Stimulated activated CD4-positive, alpha-beta T cell treated with anti-CD3 and anti-CD28 coated beads, Interleukin-15, amount 100 ng/mL, for 24 hours (primary cell): ENCODE measurements at places on chromosomes 2 and 18.
A peak's percentile ranks its signal among the peaks of the same experiment; 100 is the strongest.

DNA sequence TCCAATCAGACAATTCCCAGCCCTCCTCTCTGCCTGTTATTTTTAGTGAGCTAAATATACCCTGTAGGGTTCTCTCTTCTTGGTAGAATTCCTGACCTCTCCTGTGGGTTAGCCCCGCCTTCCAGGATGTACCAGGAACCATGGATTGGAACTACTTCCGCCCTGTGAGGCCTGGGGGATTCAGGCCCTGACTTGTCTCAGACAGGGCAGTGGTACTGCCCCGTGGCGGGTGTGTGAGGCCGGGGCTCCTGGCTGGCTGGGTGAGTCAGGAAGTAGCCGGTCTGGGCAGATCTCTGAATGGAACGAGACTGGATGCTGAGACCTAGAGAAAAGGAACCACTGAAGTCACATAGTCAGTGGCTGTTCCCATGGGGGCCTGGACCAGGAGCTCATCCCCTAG lies 50.5 kb downstream of the DYSF start:
- no peak for DNase-seq

GRCh38 chr2:191933307-191934105 lies 86.6 kb upstream of the CAVIN2 start:
- peak; percentile 45 for DNase-seq

DNA sequence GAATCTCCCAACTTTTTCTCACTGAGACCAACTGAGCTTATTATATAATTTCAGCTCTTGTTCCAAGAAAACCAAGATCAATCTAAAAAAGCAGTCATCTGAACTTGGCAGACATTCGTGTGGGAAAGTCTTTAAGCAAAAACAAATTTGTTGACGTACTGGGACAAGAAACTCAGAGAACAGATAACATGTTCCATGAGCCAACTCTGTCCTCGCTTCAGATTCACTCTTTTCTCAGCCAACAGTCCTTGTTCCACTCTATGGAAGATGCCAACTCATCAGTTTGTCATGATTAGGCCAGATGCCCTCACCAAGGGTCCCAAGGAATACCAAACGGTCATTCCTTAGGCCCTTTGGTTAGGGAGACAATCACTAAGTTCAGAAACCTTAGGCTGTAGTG lies 224.2 kb upstream of the CTAGE1 start:
- DNase-seq, result no peak

GRCh38 chr2:228669690-228670089 lies 488.2 kb upstream of the SPHKAP start:
- no peak for DNase-seq

- DNase-seq, result no peak
These were observed 118.8 kb downstream of the SH3RF3 start for GRCh38 chr2:109247812-109248211.

GRCh38 chr18:2900684-2901422 lies 54.0 kb downstream of the EMILIN2 start:
- DNase-seq, result no peak

GRCh38 chr2:85655961-85656417 lies 12.0 kb downstream of the SFTPB start:
- DNase-seq, result no peak

DNA sequence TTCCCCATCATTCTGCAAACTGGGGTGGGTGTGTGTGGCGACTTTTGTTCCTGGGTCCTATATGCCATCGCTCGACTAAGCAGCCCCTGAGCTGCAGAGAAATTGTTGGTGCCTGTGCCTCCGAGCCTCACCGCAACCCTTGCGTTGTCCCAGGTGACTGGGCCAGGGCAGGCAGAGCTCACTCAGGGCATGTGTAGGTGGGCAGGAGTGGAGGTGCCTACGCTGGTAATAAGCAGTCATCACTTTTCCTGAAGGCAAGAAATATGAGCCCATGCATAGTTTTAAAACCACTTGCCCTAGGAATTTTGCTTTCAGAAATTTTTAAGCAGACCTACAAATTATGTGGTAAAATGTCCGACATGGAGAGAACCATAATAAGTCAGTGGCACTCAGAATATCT lies 197.8 kb downstream of the SMAD7 start:
- no peak for DNase-seq

DNA sequence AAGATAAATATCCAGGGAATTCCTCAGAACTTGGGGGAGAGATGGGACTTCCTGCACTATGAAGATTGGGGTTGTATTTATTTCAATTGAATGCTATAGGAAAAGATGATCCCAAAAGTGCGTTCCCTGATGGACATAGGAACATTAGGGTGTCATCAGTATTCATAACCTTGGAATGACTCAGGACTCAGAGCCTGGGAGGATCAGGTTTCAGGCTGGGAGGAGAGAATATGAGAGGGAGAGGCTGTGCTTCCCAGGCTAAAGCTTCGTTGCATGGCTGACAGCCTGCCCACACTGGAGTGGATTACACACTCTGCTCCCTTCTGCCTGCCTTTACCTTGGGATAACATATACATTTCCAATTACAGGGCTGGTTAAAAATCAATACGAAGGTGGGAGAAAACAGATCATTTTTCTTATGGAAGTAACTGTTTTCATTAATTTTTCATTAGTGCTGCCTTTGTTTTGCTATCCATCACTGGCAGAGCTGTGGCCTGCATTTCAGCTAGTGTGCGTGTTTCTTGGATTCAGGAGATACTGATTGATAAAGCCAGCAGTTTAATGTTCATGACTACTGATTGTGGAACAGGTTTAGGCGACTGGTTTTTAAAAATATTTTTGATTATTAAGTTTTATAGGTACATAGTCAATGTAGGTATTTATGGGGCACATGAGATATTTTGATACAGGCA lies 118.7 kb downstream of the KCTD1 start:
- no peak for DNase-seq

DNA sequence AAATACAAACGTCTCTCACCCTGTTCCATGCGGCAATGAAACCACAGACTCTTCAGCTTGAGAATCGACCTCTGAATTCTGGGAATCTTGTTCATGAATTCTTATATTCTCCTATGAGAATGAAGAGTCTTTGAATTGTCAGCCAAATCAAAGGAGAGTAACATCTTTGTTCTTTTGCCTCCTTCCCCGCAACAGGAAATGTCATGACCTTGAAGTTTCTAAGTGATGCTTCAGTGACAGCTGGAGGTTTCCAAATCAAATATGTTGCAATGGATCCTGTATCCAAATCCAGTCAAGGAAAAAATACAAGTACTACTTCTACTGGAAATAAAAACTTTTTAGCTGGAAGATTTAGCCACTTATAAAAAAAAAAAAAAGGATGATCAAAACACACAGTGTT lies 21.8 kb downstream of the TNFAIP6 start:
- no peak for DNase-seq

DNA sequence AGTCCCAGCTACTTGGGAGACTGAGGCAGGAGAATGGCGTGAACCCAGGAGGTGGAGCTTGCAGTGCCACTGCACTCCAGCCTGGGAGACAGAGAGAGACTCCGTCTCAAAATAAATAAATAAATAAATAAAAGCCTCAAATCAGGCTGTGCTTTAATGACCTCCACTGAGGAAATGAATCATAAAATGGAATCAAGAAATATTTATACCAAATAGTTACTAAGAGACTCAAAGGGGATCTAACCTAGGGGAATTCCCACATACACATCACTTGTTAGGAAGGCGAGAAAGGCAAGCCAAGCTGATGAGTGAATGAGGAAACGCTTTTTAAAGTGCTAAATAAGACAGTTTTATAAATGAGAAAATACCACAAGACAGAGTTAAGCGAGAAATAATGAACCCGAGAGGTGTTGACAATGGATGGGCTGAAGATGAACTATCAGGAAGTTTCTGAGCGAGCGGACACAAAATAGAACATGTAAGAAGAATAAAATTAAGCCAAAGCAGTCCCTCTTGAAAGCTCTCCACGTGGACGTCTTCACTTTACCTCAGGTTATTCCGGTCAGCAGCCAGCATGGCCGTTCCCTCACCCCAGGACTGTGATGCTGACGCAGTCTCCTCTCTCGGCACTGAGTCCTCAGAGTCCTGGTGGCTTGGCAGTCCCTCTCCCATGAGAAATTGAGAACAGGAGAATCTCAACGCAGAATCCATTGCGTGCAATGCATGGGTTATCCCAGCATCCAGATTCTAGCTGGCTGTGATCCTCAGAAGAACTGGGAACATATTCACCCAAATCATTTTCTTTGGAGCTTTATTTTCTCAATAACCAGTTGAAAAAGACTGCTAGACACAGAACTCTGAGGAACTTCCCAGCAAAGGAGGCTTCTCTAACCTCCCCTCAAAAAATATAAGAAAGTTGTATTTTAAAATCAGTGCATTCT lies 22.3 kb downstream of the PXDN start:
- DNase-seq, result no peak

GRCh38 chr2:28085201-28085600 lies 194.7 kb downstream of the BABAM2 start:
- no peak for DNase-seq

DNA sequence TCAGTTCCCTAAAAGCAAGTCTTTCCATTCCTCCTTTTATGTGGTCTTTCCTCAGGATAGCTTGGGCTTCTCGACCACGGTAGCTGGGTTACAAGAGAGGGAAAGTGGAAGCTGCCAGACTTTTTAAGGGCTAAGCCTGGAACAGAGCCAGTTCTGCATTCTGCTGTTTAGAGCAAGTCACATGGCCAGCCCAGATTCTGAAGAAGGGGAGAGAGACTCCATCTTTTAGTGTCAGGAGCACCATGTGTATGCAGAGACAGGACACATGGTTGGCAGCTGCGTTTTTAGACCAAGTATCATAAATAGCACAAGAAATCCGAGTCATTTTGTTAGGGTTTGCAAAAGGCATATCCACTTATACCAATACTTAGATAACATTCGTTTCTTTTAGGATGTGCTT lies 4.7 kb downstream of the HMSD start:
- no peak for DNase-seq

DNA sequence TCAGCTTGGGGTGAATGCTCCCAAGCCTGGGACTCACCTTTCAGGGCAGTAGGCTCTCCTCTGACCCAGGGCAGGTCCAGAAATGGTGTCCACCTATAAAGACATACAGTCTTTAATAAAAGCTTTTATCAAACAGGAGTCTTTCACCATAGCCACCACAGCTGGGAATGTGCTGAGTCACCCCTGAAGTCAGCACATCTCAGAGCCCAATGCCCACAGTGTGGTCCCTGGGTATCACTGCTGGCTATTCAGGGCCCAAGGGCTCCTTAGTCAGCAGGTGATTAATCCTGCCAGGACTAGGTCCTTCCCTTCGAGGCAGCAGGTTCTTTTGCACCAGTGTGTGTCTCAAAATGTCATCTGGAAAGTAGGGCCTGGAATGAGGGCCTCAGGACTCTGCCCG lies 181.9 kb downstream of the MEMO1 start:
- no peak for DNase-seq

- peak; percentile 46 for DNase-seq
These were observed 9.1 kb upstream of the MYO5B start for GRCh38 chr18:50203801-50204604.

- no peak for DNase-seq
These were observed 627 bp upstream of the GALR1 start for GRCh38 chr18:77248873-77249568.

DNA sequence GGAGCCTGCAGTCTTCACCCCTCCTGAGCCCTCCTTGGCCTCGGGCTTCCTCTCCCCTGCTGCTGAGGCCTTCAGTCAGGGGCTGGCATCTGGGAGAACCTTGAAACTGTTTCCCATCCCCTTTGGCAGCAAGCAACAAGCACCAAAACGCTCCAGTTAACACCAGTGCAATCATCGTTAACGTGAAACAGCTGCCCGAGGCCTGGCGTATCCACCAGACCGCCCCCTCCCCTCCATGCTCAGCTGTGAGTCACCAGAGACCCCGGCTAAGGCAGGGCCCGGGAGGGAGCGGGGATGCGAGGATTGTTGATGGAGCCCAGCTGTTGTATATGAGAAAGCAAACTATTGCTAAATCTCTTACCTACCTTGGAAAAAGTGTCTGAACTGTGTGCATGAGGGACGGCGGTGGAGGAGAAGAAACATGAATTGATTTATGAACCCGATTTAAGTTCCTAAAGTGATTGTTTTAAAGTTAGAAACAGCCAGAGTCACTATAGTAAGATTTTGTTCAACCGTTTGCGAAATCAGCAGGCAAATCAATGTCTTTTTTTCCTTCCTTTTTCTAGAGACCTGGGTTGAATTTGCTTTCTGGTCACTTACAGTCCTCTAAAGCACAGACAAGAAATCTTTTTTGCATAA lies 5.2 kb downstream of the ZFP36L2 start:
- DNase-seq, result peak; percentile 50

- no peak for DNase-seq
These were observed 9.3 kb downstream of the STAMBP start for GRCh38 chr2:73837847-73838585.

DNA sequence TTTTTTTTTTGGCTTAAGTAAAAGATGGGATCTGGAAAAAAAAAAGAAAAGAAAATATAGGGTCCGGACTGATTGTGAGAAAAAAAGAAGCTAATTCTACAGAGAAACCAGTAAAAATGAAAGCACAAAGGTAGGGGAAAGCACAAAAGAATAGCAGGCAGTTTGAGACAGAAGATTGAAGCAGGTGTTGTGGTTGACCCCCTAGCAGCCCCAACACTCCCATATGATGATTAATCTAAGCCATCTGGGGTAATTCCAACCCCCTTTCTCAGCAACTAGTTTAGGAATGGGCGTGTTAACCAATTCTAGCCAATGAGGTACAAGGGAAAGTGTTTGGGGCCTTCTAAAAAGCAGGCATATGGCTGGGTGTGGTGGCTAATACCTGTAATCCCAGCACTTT lies 77.0 kb downstream of the MBD2 start:
- peak; percentile 45 for DNase-seq

GRCh38 chr2:215141706-215142105 lies 3.3 kb upstream of the ABCA12 start:
- no peak for DNase-seq

DNA sequence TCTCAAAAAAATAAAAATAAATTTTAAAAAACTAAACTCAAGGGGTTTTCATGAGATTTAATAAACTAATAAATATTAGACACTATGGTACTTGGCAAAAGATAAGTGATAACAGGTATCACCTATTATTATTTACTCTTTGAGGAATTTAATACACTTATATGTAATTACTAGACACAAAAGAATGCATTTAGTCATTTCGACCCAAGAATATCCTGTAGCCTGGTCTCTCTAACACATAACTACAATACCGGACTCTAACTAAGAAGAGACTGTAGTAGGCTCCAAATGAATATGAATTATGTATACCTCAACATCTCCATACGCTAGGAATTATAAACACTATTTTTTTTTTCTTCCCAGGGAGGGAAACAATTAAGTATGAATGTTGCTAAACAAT lies 850.7 kb downstream of the CPS1 start:
- DNase-seq, result no peak

DNA sequence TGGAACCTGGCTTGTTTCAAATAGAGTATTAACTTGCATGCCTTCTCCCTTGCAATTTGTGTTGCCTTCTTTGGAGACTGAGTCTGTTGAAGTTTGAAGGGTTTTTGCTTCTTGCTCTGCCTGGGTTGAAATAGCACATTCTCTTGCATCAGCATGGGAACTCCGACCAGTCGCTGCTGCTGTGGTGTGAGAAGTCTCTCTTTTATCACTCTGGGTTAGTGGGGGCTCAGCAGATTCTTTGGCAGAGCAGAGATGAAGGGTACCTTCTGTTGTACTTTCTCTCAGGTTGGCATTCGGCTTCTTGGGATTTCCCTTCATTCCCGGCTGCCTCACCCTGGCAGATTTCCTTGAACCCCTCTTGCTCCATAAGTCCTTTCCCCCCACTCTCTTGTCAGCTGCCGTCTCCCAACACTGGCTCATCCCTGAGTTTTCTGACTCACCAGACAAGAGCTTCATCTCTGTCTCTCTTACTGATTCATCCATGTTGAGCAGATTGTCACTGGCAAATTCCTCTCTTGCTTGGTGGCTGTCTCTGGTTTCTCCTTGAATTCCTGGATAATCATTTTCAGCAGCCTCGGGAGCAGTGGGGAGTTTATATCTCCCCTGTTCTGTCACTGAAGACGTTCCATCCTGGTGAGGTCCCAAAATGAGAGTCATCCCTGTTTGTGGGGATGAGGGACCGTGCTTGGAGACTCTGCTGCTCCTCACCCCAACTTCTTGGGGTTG lies 49.9 kb downstream of the ALPK2 start:
- DNase-seq, result no peak
